ENCODE measurements at places on chromosomes 1 and 21. TPM values are rescaled to one million over a fixed set of nuclear protein-coding genes. Genes with fewer than 3 reads are reported as not detected.

Gene LCE3E
- not detected for total RNA-seq

Gene SLAMF8
- total RNA-seq, result not detected

Gene PROX1
- not detected for total RNA-seq

Gene OPRD1
- not detected for total RNA-seq

GRCh38 chr1:5744341-5744740 lies 247.9 kb downstream of the NPHP4 start:
- DNase-seq, result no peak

DNA sequence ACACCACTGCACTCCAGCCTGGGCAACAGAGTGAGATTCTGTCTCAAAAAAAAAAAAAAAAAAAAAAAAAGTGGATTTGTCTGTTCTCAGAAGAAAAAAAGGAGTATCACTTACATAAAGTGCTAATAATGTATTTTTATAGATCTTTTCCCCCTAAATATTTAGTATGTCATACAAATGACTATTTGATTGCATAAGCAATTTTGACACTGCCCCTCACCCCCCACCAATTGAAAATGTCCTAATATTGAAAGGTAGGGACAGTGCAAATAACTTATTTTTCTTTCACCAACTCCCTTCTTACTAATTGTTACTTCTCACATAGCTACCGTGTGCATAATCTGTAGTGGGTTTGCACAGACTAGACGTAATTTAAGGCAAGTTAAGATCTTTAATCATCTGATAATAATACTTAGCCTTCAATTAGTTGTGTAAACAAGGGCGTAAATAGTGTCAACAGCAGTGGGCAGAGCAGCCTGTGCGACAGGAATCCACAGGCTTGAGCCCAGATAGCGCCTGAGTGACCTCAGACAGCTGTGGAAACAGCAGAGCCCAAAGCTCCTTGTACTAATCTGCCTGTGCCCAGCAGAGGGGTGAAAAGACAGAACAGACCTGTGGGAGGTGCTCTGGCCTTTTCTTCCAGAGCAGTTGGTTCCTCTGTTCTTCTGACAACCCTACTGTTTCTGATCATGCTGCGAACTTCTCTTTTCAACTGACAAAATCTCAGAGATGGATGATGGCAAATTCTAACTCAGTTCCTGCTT lies 4.5 kb upstream of the IER5 start:
- DNase-seq, result peak; percentile 47

- DNase-seq, result no peak
Measured at GRCh38 chr21:33202464-33203363, 27.0 kb upstream of the IFNAR2 start.

- no peak for DNase-seq
Measured at GRCh38 chr1:177847843-177848242, 122.0 kb downstream of the SEC16B start.

GRCh38 chr21:41763398-41763931 lies 3.4 kb downstream of the RIPK4 start:
- no peak for DNase-seq

GRCh38 chr1:22332795-22333499 lies 118.7 kb upstream of the ZBTB40 start:
- no peak for DNase-seq

Measured in G401 (cell line).